ENCODE measurements at places on chromosomes 4 and X.

- DNase-seq = no peak
Observed at GRCh38 chrX:103248553-103248952, 6.4 kb downstream of the TCEAL8 start.

- DNase-seq = peak; percentile 8
Observed at GRCh38 chrX:10420134-10420533, 200.3 kb downstream of the MID1 start.

DNA sequence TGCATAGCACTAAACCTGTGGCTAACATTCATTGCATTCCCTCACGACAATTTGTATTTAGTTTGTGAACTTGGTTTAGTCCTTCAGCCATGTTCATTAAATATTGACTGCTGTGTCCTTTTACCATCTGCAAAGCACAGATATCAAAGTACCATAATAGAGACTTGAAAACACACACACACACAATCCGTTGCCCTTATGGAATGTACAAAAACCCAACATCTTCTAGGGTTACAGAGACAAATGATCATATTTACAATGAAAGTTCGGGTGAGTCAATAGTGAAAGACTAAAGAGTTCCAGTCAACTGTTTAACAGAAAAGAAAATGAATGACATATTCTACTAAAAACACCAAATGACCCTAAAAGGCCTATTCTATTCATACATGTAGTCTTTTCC, 50.8 kb upstream of the TXK start:
- no peak for DNase-seq

- no peak for DNase-seq
Observed at GRCh38 chr4:3827616-3828492, 61.7 kb downstream of the ADRA2C start.

DNA sequence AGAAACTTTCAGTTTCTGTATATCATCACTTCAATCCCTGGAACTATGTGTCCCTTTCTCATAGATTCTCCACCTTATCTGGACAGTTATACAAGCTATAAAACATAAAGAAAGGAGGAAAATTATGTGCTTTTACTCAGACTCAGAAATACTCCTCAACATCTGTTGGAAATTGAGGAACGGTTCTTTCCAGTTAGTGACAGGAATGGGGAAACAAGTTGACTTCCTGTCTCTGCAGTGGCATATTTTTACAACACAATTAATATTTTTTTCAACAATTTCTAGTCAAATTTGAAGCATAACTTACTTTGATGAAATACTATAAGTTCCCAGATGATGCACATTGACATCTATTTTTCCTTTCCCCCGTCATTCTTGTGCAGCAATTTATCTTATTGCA, 27.9 kb downstream of the ABHD18 start:
- DNase-seq = no peak

GRCh38 chrX:18173494-18174180, 47.0 kb downstream of the BEND2 start:
- DNase-seq = peak; percentile 10

All from NCI-H187 (cell line).